Adrenal gland (tissue), 19 donors: ENCODE measurements at places on chromosomes 1 and 21.

- DNase-seq: no peak
These were observed 68.0 kb downstream of the TEX35 start for GRCh38 chr1:178580876-178581275.

- no peak for DNase-seq
These were observed 61.0 kb downstream of the DNTTIP2 start for GRCh38 chr1:93817819-93818569.

DNA sequence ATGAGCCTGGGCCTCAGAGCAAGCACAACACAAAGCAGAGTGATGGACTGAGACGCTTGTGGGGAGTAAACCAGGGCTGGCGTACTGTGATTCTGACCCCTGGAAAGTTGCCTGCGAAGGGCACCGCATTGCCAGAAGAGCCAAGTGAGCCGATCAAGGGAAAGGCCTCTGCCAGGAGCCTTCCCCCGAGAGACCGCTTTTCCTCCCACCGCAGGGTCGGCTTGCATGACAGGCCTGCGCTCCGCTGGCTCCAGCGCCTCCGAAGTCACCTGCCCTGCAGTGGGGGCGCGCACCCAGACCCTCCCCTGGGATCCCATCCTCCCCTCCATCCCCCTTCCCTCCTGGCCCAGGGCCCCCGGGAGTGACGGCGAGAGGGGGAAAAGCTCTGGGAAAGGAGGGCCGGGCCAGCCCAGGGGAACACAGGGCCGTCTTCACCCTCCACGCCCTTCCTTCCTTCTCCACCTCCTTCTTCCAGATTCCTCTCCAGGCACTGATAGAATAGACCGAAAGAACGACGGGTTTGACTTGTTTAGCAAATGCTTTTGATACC lies 165.0 kb downstream of the TRIM33 start:
- DNase-seq: peak; percentile 62

- DNase-seq: no peak
These were observed 389.3 kb downstream of the OMA1 start for GRCh38 chr1:58157256-58157655.

DNA sequence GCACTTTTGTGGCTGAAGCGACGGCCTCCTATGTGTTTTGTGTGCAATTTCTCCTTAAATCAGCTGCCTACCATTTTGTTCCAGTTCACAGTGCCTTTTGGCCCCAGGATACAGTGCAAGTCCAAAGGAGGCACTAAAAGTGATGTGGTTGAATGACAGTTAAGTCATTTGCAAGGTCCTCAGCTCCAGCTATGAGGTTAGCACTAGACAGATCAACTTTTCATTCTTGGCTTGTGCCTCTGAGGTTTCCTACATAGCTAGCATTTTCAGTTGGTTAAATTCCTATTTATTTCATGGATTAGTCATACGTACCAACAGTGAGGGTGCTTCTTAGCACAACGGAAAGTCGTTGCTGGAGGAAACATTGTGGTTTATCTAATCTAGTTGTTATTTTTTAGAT lies 59.3 kb upstream of the NTPCR start:
- no peak for DNase-seq

- peak; percentile 29 for DNase-seq
These were observed 402 bp upstream of the AK4 start for GRCh38 chr1:65147424-65148177.

- no peak for DNase-seq
These were observed 29.9 kb upstream of the CAMSAP2 start for GRCh38 chr1:200708769-200709168.

DNA sequence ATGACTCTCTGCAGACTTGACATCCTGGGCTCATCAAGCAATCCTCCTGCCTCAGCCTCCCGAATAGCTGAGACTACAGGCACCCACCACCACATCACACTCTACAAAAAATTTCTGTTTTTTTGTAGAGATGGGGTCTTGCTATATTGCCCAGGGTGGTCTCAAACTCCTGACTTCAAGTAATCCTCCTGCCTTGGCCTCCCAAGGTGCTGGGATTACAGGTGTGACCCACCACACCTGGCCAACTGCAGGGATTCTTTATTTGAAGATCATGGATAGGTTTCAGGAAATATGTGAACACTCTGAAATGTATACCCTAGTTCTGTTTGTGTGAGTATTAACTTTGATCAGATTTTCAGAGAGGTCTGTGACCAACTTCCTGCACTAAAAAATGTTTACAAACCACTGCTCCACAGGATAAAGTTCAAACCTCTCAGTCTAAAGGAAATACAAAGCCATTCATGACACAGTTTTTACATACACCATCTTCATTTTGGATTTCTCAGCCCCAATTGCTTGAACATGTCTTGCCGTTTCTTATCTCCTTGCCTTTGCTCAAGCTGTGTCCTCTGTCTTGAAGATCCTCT lies 252.3 kb upstream of the FGGY start:
- DNase-seq: no peak

DNA sequence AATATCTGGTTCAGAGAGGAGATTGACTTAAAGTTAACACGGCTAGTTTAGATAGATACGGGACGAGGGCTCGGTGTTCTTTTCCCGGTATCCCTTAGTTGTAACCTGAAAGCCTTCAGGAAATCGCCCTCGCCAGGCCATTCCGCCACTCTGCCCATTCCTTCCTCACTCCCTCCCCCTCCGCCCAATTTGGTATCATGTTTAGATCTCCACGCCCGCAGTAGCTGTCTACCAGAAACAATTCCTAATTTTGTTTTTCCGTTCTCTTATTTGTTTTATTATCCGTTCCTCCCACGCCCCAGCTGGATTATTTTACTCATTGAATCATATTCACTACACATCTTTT lies 685 bp upstream of the VAMP4 start:
- DNase-seq: peak; percentile 46

DNA sequence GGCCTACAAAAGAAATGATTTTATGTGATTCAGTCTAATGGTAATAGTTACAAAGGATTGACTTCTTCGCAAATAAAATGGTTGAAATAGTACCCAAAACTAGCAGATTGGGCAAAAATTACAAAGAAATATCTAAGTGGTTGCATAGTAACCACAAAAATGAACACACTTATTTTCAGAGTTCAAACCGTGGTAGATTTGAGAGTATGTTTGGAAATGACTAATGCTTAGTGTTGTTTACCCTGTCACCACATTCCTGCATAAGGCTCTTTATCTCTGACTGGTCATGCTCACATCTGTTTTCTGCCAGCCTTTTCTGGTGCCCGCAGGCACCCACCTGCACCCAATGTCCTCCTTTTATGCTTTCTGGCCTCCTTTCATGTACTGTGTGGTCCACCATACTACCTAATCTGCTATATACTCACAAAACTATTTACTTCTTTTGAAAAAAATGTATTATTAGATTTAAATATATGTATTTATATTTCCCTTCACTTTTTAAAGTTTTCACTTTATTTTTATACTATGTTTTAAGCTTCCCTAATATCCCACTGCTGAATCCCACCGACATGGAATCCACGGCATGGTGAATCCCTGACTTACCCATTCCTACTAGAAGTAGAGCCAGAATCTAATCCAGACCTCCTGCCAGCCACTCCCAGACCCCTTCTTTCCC lies 30.3 kb downstream of the PTPRC start:
- no peak for DNase-seq

DNA sequence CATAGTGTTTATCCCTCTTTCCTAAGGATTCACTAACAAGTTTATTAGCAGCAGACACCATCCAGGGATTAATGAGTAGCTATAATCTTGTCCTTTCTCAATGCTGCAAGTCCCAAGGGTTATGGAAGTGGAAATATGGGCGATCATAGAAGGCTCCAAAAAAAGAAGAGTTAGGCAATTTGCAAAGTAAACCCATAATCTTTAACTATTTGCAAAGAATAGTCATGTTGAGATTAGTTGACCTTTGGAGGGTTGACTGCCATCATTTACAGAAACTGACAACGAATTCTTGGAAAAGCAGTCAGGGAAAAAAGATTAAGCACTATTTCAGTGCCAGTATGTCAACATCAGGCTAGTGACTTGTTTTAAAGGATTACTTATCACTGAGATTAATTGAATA lies 169.9 kb downstream of the KCNT2 start:
- no peak for DNase-seq

- no peak for DNase-seq
These were observed 259.2 kb downstream of the FMN2 start for GRCh38 chr1:240350910-240351331.

DNA sequence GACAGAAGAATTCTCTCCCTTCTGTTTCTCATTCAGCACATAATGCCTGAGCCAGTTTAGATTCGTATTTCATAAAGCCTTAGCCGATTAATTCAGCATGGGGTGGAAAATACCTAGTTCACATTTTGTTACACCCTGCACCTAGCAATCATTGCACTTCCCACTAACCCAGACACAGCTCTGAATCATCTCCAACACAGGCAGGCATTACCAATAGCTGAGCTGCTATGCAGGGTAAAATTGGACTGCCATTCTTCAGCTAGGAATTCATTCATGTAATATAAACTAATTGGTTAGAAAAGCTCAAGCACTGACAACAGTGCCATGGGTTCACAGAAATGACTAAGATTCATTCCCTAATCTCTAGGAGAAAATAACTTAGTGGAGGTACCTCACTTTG lies 26.9 kb upstream of the NKAIN1 start:
- DNase-seq: no peak

DNA sequence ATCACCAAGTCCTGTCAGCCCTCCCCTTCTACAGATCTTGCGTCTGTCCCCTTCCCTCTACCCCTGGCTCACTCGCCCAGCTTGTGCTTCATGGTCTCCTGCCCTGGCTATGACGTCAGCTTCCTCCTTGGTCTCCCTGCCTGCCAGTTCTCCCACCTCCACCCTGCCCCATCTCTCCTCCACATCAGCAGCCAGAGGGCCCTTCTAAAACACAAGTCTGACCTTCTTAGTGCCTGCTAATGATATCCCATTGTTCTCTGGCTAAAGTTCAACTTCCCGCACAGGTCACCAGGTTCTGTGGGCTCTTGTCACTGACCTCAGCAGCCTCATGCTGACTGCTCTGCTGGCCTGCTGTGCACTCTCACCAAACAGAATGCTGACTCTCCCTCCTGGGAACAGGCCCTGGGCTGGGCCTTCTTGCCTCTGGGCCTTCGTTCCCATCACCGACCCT lies 24.7 kb upstream of the MYCL start:
- DNase-seq: no peak

DNA sequence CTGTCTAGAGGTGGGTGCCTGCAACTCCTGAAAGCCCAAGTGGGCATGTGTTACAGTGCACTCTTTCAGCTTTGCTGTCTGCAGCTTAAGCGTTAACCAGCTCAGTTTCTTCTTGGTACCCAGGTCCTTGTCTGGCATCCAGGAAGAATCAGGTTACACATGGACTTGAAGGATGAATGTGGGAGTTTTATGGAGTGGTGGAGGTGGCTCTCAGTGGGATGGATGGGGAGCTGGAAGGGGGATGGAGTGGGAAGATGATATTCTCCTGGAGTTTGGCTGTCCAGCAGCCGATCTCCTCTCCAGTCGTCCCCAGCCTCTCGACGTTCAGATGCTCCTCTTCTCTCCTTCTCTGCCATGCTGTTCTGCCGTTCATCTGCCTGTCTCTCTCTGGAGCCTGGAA lies 9.4 kb downstream of the METTL18 start:
- DNase-seq: no peak

DNA sequence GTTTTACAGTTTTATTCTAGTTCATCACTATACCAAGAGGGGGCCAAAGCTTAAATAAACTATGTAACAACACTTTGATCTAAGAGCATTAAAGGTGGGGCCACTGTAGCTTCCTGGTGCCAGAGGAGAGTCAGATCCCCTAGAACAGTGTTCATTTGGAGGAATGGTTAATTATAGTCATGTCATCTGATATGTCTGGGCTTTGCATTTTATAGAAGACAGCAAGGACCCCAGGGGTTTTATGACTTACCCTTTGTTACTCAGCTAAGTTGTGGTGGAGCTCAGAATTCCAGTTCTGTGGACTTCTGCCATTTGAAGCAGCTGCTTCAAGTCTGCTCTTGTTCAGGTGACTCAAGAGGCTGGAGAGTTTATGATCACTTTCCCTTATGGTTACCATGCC lies 16.7 kb downstream of the KDM4A start:
- DNase-seq: no peak

- peak; percentile 4 for DNase-seq
These were observed 29.6 kb downstream of the CLIC6 start for GRCh38 chr21:34698270-34699015.

DNA sequence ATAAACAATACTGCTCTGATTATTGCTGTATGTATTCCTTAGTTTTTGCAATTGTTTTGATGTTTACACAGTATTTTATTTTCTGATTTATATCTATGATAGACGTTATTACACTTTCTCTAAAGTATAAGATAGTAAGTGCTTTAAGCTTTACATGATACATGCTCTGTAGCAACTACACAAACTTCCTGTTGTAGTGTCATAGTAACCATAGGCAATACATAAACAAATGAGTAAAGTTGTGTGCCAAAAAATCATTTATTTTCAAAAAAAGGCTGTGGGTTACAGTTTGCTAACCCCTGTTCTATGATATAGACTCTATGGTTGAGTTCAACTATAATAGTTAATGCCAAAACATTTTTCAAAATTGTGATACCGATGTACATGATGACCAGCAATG lies 1156.4 kb downstream of the AMY1C start:
- DNase-seq: no peak

DNA sequence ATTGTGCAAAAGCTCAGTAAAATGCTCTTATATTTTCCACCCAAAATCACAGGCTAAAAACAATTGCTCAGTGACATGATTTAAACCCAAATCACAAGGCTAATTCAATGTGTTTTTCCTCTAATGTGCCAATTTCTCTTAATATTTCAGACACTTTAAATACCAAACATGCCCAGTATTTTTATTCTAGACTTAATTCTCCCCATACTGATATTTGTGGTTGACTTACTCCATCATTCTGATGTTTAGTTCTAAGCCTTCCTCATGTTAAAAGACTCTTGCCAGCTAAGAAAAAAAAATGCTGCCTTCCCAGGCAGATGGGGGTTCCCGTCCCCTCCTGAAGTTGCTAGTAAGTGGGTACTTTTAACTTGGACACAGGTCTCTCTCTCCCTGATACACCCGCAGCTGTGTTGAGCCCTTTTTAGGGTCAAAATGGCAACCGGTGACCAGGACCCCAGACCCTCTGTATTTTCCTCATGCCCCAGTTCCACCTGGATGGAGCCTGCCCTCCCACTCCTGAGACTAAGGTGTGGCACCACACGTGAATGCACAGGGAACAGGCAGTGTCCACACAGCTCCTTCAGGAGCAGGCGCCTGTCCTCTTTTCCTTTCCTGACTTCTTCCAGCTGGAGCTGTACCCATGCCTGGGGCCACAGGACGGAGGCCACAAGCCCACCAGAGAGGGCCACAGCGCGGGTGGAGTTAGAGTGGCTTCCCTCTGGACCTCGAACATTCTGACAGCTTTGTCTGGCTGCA lies 118.9 kb downstream of the RIPK4 start:
- no peak for DNase-seq

- DNase-seq: no peak
These were observed 182.7 kb upstream of the VAMP3 start for GRCh38 chr1:7588457-7588827.
